ENCODE measurements at places on chromosomes 11 and 22.

GRCh38 chr22:45399712-45400445, 13.5 kb downstream of the SMC1B start:
- no peak for DNase-seq

DNA sequence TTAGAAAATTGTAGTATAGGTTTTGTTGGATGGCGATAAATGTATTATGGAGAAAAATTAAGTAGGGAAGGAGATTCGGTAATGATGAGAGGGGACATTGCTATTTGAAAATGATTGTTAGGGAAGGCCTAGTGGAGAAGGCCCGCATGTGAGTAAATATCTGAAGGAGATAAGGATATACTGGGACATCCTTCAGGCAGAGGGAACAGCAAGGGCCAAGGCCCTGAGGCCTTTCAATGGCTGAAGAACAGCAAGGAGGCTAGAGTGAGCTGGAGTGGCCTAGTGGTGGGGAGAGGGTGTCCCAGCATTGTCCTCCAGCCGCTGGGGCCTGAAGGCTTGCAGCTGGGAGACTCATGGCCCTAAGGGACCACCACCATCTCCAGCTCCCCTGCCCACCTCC, 23.2 kb upstream of the ARRB1 start:
- DNase-seq = no peak

DNA sequence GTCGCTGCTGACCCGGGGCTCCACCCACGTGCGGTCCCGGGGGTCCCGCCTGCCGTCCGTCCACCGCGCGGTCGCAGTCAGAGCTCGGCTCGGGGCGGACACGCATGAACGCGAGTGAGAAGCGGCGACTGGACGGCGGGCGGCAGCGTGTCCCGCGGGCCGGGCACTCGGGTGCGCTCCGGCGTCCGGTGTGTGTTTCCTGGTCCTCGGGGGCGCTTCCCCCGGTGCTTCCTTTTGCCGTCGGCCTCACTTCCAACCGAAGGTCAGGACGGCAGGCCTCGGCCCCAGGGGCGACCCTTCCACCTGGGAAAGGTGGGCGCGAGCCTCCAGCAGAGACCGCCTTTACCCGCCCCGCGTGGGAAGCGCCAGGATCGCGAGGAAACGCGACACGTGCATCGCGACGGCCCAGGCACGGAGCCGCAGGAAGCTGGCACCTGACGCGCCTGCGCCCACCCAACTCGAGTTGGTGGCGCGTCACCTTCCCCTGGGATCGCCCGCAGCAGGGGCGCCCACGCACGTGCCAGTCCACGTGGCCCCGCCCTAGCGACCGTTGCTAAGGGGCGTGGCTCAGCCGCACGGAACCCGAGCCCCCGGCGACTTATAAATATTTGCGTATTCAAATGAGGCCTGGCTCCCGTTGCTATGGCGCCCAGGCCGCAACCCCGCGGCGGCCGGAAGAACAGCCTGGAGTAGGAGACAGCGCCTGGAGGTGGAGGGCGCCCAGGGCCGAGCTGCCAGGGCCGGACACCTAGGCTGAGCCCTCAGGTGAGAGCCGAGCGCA, at the start of gene LRRC56:
Gene LRRC56, plus strand, starts transcription at position 687 of the 781 bp plus-strand sequence. CDS start 3,158 bp downstream, outside the sequence.
- peak; percentile 77 for DNase-seq

- DNase-seq = peak; percentile 76
Observed at GRCh38 chr22:21982338-21982965, at the start of gene TOP3B. Gene TOP3B (minus strand): TSS chr22:21982787. CDS start chr22:21975709, 7,078 bp downstream.

DNA sequence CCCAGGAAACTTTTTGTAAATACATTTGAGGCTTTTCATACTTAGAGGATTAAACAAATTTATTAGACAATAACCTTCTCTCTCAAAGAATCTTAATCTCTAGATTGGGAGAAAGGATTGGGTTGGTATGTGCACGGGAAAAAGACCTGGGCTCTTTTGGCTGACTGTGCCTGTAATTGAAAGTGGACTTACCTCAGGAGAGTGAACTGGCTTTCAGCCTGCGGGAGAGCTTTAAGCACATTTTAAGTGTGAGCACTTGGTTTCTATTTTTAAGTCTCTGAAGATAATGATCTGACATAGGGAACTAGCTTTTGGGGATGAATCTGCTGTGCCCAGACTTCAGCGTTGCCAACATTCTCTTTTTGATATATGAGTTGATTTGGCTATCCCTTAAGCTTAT, 35.8 kb downstream of the UVRAG start:
- DNase-seq = no peak

DNA sequence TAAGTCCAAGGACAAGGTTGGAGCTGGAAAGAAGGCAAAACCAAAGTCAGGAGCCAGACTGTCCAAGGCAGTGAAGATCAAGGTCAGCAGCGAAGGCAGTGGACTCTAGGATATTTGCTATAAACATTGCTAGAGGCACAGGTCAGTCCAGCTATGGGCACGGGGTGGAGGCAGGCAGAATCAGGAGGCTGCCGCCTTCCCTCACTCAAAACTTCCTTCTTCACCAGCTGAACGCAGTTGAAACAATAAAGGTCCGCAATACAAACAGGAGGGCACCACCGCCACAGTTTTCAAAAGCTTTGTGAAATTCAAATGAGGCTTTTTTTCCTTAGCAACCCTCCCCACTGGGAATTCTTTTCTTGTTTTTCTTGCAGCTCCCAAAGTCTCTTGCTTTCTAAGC, 372.4 kb downstream of the NXPE2 start:
- no peak for DNase-seq

GRCh38 chr11:79413268-79413667, 27.6 kb downstream of the TENM4 start:
- DNase-seq = no peak

GRCh38 chr11:12088047-12088481, 22.3 kb upstream of the MICAL2 start:
- no peak for DNase-seq

GRCh38 chr11:7851391-7851790, 54.6 kb upstream of the OR5P2 start:
- no peak for DNase-seq

- DNase-seq = no peak
Observed at GRCh38 chr11:134575504-134576230, 163.6 kb upstream of the B3GAT1 start.

- DNase-seq = no peak
Observed at GRCh38 chr11:99452075-99452474, 431.3 kb downstream of the CNTN5 start.

GRCh38 chr11:37973941-37974340, 1375.9 kb upstream of the RAG2 start:
- DNase-seq = no peak

DNA sequence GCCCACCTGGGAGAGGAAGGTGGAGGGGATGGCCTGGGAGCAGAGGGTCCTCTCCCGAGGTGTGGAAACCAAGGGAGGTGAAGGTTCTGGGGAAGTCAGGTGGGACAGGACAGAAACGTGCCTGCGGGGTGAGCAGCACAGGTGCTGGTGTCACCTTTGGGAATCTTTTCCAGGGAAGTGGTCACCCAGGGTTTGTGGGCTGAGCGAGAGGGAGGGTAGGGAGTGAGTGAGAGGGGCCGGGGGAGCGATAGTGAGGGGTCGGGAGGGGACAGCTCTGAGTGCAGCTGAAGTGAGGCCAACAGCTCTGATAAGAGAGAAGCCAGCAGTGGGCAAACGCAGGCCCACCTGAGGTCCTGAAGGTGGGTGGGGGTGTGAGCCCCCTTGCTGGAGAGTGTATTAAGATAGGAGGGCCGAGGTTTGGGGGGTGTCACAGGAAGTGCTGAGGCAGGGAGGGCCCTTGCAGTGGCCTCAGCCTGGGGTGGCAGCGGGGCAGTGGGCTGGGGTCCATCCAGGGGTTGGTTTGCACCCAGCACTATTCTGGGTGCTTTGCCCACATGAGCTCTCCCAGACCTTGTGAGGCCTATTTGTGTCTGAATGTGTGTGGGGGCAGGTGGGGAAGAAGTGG, 1.6 kb upstream of the SHANK3 start:
- DNase-seq = no peak

GRCh38 chr11:2711161-2711560, 11.4 kb upstream of the KCNQ1OT1 start:
- no peak for DNase-seq

GRCh38 chr11:129375751-129376657, at the start of gene BARX2:
Gene BARX2 (plus strand): TSS chr11:129375848. CDS start chr11:129376036, 188 bp downstream.
- no peak for DNase-seq

DNA sequence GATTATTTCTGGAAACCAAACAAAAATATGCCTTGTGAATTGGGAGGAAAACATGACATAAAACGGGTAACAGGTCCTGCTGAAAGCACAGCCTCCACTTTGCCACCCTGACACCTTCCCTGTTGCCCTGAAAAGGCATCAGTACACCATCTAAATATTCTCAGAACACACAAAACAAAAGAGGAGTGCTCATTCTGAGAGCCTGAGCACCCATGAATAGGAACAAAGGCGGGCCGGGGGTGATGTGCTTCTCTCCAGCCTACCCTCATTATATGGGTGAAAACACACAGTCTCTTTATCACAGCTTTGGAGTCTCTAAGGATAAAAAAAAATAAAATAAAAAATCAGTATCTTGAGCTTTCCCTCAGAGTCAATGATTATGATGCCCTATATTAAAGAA, 19.7 kb downstream of the SCUBE2 start:
- DNase-seq = no peak

DNA sequence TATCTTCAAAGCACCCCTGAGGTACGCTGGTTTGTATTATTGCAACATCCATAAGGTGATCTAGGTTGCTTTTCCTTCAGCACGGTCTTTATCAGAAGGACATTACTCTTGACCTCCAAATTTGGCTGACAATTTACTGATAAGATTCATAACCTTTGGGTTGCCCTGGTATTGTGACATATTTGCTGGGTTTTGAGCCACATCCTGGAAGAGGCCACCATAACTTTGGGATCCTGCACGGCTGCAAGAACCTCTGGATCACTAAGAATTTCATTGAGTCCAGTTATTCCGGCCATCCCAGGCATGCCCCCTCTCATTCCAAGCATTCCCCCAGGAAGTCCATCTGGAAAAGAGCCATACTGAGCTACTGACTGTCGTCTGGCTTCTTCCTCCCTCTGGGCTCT, 6.5 kb upstream of the PLET1 start:
- no peak for DNase-seq

DNA sequence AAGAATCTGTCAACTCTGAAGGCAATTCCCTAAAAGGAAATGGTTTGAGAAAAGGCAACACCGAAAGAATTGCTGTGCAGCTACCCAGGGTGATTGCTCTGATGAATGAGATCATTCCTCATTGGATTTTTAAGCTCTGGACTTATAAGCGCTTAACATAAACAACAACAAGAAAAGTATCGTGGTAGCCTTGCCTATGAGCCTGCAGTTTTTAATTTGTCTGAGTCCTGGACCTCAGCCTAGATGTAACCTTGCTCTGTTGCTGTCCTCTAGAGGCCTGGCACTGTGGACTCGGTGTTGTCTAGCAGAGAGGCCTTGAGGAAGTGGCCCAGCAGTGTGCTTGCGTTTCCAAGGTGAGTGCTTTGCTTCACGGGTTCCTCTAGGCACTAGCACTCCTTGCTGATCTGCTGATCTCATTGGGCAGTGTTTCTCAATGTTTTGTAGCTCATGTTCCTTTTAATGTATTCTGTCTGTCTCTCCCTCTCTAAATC, 20.4 kb downstream of the CCDC81 start:
- DNase-seq = no peak

DNA sequence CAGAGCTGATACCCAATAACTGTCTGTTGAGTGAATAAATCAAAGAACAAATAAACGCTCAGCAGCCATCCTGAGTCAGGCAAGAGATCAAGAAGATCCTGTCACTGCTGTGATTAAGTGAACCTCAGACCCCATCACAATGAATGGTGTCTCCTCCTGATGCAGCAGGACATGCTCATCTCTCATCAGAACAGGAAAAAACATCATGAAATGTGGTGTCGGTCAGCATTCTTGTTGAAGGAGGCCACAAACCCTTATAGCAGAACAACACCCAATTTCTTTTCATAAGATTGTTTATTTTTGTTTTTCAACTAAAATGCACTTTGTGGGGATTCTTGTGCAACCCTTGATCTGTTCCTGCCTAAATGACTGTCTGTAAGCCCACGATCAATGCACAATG, 60.3 kb downstream of the SYTL2 start:
- DNase-seq = no peak

Measured in stimulated activated CD4-positive, alpha-beta T cell treated with anti-CD3 and anti-CD28 coated beads, Interleukin-1b, Interleukin-23, amount 100 ng/mL, for 1 hour (primary cell).